ENCODE measurements at places on chromosomes 4 and X. TPM values are rescaled to one million over a fixed set of nuclear protein-coding genes. Genes with fewer than 3 reads are reported as not detected.
A peak's percentile ranks its signal among the peaks of the same experiment; 100 is the strongest.

DNA sequence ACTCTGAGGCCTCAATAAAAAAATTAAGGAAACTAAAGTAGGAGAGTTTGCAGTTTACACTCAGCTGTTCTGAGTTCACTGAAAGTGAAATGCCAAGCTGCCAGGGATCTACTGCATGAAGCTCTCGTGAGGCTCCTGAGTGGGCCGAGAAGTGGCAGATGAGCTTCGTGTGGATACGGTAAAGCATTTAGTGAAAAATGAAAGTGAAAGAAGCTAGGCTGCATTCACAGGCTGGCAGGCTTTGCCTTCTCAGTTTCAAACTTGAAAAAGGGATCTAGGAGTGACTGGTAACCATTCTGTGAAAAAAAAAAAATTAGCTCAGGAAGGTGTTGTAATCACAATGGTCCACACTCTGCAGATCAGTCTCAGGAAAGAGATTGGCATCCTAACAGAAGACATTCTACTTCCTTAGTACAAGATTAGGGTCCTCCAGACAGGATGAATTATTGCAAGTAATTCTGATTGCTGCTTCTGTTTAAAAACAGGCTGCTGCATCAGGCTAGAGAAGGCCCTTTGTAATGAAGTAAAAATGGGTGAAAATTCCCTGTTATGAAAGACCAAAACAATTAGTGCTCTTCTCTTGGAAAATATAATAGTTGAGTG is 679.9 kb downstream of the RPA4 start:
- peak; percentile 16 for DNase-seq

- DNase-seq: no peak
These were observed 88.3 kb downstream of the AMELX start for GRCh38 chrX:11381464-11381863.

The ADGRL3 gene
- total RNA-seq: 2.5 TPM

GRCh38 chr4:137881641-137882040 is 349.3 kb upstream of the PCDH18 start:
- no peak for DNase-seq

The LONRF3 gene
- total RNA-seq: 7.2 TPM

GRCh38 chr4:143353797-143354196 is 17.1 kb downstream of the GAB1 start:
- no peak for DNase-seq

The FAM241A gene
- 1.6 TPM for total RNA-seq

The FHDC1 gene
- total RNA-seq: 3.7 TPM

DNA sequence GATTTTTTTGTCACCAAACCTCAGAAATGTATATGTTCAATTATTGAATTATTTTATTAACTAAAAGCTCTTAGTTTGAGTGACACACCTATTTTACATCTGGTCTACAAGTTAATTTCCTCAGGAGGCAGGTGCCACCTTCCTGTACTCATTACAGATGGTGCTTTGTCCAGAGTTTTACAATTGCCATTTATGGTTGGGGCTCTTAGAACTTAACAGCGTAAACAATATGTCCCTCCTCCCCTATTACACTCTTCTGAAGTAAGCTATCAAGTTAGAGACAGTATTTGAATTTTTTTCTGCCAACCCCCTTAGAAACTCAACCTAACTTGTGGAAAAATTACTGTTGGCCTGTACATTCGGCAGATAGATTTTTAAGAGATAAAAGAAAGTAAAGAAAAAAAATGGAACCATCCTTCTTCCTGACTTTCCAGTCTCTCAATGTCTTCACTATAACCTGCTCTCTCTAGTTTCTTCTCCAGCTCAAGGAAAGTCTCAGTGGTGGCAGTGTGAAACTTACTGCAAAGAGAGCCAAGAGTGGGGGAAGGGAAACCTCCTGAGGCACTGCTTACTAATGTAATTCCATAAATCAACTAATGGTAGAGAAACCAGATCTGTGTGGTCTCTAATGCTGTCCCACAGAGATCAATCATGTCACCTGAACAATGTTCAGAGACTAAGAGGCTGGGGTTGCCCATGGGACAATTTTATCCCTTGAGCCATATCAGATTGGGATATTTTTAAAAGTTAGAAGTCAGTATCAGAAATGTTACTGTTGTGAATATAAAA is 7.8 kb downstream of the CXXC4 start:
- no peak for DNase-seq

DNA sequence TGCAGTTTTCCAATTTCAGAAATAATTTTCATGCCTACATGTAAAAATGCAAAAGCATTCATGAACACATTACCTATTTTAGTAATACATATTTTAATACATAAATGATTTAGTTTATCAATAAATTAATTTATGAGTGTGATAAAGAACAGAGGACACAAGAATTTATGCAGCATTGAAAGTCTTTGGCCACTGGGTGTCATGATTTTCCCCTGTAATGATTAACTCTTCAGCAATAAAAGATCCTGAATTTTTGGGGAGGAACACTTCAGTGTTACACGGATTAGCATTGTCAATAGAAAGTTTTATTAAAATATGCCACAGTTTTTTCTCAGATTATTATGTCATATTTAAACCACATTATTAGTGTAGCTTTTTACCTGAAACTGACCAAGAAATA is 8.6 kb upstream of the VCX2 start:
- no peak for DNase-seq

DNA sequence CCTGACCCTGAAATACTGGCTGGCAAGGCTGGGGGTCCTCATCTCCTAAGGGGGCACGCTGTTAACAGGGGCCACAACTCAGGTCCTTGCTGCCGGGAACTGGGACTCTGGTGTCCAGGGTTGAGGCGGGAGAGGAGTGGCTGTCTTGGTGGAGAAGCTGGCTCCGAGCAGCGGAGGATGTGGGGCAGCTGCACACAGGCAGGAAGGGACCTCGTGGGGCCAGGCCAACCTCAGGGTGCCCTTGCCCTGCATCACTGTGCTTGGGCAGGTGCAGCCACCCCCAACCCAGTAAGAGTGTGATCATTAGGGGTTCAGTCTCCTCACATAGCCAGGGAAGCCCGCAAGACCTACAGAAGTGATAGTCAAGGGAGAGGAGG is 12.6 kb upstream of the PDE6B start:
- no peak for DNase-seq

The C4orf36 gene
- 0.71 TPM for total RNA-seq

The CYBB gene
- 0.38 TPM for total RNA-seq

DNA sequence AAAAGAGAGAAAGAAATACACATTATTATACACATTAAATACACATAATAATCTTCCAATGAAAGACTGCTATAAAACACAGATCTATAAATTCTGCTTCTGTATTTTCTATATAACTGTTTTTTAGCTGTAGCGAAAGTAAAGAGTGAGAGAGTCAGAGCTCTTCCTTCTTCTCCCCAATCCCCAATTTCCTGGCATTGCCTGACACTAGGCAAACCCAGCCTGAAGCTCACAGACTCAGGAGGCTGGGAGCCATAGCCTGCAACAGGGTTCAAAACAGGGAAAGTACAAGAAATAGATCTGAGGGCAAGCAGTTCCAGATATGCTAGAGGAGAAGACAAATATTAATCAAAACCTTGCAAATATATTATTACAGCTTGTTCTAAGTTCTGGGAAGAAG is 201.6 kb downstream of the HNRNPD start:
- no peak for DNase-seq

- no peak for DNase-seq
These were observed 53.2 kb downstream of the CPLX1 start for GRCh38 chr4:772776-773175.

The DIPK2B gene
- not detected for total RNA-seq

The SLC10A4 gene
- total RNA-seq: 0.58 TPM

DNA sequence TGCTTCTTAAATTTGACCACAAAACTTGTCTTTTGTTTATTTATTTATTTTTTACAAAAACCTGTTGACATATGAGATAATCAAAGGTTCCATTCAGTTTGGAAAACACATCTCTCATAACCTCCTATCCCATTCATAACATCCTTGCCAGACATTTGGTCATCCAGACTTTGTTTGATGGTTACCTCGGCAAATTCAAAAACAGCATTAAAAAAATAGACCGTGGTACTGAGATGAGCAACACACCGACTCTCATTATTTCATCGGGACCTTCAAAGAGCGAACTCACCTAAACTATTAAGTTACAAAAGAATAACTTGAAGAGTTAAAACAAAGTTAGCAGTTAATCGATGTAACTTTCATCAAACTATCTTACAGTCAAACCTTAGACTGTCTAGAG is 85.8 kb upstream of the RPS6KA3 start:
- no peak for DNase-seq

- no peak for DNase-seq
These were observed 91.8 kb downstream of the STOX2 start for GRCh38 chr4:183996868-183997267.

DNA sequence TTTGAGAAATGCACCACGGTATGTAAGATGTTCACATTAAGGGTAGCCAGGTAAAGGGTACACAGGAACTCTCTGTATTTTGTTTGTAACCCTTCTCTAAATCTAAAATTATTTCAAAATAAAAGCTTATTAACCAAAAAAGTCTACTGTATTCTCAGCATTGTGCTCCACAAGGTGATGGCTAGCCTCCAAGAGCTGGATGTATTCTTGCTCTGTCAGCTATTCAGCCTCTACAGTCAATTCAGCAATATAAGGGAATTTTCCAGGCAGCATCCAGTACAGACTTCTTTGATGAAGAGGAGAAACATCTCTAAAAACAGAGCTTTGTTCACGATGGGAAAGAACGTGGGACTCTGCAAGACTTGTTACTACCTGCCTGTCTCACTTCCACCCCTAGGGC is 63.5 kb upstream of the MAOA start:
- no peak for DNase-seq

The LAS1L gene
- total RNA-seq: 28.2 TPM

DNA sequence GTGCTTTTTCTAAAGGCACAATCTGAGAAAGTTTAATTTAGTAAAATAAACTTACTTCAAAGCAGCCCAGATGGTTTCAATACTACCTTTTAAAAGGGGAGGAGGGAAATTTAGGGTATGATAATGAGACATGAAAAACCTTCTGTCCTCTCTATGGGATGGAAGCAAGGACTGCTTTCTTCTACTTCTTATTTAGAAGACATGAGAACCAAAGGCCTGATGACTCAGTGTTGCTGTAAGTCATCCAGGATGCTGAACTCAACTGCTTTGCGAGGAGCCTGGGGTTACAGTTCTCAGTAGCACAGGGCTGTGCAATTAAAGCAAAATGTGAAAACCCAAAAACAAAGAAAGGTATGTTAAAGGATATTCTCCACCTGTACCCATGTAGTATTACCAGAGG is 140.8 kb upstream of the EDNRA start:
- DNase-seq: peak; percentile 48

GRCh38 chr4:4871573-4872313 is 12.3 kb downstream of the MSX1 start:
- no peak for DNase-seq

DNA sequence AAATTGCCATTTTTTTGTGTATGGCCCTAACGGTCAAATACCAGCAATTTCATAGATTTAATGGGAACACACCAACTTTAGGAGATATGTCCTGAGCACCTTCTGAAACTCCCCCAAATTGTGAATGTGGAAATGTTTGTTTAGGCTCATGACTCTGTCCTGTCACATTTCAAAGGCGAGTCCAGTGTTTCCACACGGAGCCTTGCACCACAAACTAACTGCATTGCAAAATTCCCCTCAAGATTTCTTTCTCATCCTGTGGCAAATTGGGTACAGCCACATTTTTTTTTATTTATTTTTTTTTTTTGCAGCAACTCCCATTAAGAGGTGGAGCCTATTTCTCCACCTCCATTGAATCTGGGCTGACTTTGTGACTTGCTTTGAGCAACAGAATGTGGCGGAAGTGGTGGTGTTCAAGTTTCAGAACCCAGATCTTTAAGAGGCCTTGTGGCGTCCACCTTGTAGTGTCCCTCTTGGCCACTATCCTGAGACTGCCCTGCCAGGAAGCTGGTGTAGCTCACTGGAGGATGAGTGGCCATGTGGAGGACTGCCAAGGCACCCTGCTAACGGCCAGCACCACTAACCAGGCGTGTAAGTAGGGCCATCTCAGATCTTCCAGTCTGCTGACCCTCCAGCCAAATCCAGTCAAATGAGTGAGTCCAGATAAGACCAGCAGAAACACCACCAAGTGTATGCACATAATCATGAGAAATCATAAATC is 172.4 kb upstream of the SCML1 start:
- no peak for DNase-seq

DNA sequence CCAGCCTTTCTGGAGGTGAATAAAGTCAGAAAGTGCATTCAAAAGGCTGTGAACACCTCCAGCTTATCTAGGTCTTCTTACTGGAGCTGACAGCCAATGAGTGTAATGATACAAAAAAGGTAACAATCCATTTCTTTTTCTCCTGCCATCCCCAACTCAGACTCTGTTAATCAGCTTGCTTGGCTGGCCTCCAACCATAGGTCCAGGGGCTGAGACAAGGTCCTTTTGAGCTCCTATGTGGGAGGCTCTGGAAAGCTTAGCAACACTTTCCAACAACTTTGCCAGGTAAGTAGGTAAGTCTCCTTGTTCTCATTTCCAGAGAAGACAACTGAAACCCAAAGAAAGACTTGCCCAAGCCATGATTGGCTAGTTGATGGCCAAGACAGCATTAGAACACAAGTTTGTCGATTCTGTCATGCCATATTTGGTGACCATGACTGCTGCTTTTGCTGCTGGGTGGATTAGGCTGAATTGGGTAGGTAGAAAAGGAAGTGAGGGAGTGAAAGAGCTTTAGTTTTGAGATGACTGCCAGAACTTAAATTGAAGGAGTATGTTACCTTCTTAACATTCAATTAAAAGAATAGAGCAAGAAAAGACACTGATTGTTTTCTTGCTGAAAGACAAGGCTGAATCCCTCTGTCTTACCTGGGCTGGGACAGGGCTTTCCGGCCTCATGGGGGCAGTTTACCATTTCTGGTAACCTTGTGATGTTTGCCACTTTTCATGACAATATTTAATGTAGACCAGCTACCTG is 22.8 kb downstream of the VSIG4 start:
- DNase-seq: no peak

DNA sequence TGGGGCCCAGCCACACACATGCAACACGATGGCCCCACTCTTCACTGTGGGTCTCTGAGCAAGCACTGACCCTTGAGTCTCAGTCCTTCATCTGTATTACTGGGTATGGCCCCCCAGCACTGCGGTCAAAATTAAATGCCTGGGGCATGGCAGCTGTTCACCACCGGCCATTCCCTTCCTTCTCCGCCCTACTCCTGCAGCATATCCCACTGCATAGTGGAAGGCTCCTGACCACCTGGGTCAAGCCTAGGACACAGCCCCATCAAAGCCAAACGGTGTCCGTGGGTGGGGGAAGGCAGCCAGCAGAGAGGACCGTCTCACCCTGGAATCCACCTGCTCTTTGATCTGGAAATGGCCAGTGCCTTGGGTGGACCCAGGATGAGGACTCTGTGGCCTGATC is 30.7 kb downstream of the PPP2R2C start:
- no peak for DNase-seq

DNA sequence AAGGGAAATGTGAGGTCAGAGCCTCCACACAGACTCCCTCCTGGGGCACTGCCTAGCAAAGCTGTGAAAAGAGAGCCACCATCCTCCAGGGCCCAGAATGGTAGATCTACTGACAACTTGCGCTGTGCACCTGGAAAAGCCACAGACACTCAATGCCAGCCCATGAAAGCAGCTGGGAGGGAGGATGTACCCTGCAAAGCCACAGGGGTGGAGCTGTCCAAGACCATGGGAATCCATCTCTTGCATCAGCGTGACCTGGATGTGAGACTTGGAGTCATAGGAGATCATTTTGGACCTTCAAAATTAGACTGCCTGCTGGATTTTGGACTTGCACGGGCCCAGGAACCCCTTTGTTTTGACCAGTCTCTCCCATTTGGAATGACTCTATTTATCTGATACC is 22.8 kb downstream of the CDKN2AIP start:
- no peak for DNase-seq

GRCh38 chrX:63513825-63514568 is 162.9 kb upstream of the SPIN4 start:
- DNase-seq: no peak
